ENCODE measurements at places on chromosomes 3 and 15.

DNA sequence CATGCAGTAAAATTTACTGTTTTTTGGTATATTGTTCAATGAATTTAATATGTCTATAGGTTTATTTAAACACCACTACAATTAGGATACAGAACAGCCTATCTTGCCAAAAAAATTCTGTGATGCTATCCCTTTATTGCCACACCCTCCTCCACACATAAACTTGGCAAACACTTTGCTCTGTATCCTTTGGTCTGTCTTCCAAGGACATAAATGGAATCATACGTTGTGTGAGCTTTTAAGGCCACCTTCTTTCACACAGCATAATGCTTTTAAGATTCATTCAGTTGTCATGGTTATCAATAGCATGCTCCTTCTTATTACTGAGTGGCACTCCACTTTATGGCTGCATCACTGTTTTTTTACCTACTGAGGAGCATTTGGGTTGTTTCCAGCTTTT is 71.5 kb downstream of the CERS3 start:
- DNase-seq: no peak

DNA sequence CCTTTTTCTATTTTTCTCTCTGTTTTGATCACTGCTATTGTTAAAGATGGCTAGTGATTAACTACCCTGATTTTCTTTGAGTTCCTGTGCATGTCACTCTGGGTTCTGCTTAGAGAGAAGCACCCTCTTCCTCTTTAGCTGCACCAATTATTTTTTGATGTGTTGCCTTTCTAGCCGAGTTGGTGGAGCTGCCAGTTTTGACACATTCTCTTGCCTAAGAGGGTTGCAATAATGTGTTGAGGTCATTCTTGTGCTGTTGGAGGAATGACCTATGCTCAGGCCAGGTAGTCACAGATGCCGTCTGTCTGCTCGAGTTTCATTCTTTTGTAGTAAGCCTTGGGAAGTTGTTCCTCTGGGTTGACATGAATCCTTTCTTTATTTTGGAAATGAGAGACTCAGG is 84.6 kb upstream of the DPH6 start:
- no peak for DNase-seq

- no peak for DNase-seq
Measured at GRCh38 chr3:38562467-38562925, 66.4 kb downstream of the EXOG start.

GRCh38 chr15:31324186-31324585 is 2.4 kb upstream of the KLF13 start:
- DNase-seq: no peak

DNA sequence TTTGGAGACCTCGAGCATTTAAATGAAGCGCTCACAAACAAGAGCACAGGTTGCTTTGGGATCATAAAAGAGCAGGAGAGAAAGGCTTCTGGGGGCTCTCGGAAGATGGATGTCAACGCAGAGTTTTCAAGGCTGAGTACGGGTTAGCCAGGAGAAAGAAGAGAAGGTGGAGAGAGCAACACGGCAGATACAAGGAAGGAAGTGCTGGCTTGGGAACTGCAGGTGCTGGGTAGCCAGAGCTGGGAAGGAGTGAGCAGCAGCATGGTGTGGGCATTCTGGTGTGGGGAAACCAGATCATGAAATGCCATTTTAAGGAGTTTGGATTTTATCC is 580 bp upstream of the RUBCN start:
- no peak for DNase-seq

DNA sequence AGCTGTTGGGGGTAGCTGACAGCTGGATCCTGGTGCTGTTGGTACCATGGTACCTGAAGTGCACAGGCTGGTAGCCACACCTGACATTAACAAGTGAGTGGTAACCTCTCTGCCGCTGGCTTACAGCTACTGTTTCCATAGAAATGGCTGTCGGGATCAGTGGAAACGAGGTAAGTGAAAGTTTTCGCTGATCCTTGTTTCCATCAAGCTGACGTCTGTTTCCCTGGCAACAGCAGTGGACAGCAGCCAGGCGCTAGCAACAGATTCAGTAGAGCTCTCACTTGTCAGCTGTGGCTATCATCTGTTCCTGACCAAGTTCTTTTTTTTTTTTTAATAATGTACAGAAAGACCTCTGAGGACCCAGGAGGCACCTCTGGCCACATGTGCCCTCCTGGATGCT is 166.2 kb downstream of the CHDH start:
- DNase-seq: no peak

- DNase-seq: no peak
Measured at GRCh38 chr15:70447928-70448698, 315.2 kb downstream of the UACA start.

GRCh38 chr3:151276687-151277042 is 1.7 kb downstream of the P2RY14 start:
- DNase-seq: no peak

DNA sequence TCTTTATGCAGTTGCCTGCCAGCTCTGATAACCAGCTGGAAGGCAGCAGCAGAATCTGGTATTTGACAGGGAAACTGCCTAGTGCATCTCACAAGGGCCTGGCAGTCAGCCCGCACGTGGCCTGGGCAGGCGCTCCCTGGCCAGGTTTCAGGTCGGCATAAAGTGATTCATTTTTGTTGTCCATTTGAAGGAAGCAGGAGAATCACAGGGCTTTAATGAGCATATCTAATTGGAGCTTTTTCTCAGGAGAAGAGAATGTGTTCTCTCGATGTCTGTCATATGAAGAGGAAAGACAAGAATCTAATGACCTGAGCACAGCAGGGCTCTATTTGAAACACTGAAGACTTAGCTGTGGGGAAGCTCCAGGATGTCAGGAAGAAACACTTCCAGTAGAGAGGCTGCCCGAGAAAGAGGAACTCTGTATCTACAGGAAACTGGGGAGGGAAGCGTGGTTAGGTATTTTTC is 98.8 kb upstream of the MB21D2 start:
- DNase-seq: no peak

DNA sequence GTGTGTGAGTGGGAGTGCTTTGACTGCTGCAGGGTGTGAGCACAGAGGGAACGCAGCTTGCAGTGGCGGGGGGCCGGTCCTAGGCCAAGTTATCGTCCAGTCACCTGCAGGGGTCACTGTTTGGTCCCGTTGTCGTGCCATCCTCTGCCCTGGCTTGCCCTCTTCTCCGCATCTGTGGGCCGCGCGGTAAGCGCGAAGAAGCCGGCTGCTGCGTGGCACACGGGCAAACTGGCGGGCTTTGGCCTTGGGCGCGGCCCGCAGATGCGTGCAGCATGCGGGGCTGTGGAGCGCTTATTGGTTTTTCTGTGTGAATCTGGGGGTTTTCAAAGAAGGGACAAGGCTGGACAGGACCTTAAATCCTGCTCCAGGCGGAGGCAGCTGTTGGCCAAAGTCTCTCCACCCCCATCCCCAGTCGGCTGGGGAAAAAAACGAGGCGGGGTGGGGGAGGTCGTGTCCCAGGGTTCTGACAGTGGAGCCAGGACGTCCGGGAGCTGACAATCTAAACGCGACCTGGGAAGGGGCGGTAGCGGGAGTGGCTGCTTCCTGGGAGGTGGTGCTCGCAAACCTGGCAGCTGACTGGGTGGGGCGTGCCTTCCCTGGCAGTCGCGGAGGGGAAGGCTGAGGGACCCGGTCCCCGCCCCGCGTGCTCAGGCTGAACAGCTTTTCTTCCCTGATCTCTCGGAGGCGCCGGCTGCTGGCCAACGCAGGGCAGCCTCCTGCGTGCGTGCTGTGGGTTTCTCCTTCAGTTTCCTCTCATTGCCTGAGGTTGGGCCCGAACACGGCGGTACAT is 39.7 kb upstream of the VEPH1 start:
- peak; percentile 64 for DNase-seq

- no peak for DNase-seq
Measured at GRCh38 chr3:187985647-187986046, 168.3 kb upstream of the LPP start.

DNA sequence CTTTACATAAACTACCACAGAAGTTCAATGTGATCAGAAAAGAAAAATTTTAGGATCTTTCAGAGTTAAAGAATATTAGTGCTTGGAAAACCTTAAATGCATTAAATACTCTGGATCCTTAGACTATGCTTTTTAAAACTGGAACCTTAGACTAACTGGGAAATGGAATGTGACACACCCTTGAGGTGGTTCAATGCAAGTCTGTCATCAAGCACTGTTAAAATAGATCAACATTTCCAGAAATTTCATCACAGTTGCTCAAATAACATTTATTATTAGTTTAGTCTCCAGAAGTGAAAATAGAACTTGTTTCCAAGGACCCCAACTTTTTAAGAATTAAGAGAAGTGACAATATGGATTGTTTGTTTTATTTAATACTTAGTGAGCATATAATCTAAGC is 71.8 kb downstream of the GAP43 start:
- DNase-seq: no peak

DNA sequence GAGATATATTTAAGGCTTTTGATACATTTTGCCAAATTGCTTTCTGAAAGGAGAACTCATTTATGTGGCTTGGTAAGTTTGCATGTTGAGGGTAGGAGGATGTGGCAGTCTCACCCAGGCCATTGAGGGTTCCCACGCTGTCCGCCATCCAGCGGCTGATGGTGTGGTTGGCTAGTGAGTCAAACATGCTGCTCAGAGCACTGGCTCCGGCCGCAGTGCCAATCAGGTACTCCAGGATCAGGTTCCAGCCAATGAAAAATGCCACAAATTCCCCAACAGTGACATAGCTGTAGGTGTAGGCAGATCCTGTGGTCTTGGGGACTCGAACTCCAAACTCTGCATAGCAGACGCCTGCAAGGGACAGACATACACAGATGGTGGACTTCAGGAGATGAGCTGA is 82.3 kb downstream of the CLDN11 start:
- DNase-seq: no peak

GRCh38 chr3:139104062-139104461 is 59.4 kb upstream of the PRR23C start:
- DNase-seq: no peak

- no peak for DNase-seq
Measured at GRCh38 chr3:182190056-182190455, 478.3 kb downstream of the SOX2 start.

DNA sequence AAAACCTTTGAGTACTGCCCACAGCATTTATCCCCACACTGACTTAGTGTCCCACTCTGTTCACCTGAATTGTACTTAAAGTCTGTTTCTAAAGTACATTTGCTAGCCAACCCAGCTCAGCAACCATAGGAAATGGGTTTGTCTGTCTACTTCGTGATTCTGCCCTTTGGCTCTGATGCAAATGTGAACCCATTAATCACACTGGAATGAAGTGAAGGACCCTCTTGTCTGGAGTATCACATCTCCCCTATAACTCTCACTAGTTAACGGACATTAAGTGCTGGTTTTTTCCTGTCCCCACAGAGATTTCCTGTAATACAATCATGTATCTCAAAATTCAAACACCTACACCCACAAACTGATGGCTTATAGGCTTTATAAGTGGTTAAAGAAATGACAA is 20.5 kb downstream of the EID1 start:
- no peak for DNase-seq

GRCh38 chr3:114646526-114646925 is 352.7 kb downstream of the TIGIT start:
- DNase-seq: no peak

DNA sequence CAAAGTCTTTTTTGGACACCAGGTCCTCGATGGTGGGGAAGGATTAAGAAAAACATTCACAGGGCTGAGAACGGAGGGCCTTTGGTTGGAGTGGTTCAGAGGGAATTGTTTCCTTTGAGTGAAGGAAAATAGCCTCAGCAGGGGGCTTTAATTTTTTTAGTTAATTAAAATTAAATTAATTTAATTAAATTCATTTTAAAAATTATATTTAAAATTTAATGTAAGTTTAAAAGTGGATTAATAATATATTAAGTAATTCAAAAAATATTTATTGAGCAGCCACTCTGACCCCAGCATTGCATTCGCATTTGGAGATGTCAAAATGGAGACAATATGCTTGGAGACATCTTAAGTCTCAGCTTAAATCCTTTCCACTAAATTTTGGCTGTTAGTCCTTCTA is 136.7 kb downstream of the KCNH8 start:
- DNase-seq: no peak

DNA sequence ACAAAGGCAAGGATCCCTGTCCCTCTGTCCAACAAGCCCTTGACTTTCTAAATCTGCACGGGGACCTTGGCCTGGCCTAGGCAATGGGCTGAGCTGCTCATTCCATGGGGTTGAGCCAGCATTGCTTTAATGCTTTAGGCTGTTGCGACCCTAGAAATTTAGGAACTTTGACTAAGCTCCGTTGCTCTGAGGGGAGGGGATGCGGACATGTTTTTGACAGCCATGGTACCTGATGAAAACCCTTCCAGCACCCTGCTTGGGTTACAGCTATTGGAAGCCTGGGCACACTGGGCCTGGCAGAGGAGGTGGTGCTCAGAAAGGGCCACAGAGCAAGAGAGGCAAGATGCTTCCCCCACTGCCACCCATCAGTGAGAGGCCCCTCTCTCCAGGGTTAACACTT is 37.1 kb downstream of the SYNM start:
- DNase-seq: no peak

- DNase-seq: no peak
Measured at GRCh38 chr3:65672061-65672460, 366.7 kb downstream of the MAGI1 start.

DNA sequence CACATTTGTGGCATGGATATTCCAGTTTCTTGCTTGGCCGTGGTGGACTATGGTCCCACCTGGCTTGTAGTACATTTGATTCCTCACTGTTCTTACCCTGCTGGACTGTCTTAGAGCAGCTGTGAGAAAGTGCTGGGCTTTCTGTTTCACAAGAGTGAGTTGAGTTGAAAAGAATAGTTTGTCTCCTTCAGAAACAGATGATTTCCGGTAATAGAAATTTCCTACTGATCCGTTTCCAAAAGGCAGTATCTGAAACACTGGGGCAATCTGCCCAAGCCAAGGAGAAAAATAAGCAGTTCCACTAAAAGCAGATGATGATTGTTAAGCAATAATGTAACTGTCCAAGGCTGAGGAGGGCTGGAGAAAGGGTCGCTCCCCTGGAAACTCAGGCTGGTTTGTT is 96.0 kb downstream of the SUCLG2 start:
- no peak for DNase-seq

DNA sequence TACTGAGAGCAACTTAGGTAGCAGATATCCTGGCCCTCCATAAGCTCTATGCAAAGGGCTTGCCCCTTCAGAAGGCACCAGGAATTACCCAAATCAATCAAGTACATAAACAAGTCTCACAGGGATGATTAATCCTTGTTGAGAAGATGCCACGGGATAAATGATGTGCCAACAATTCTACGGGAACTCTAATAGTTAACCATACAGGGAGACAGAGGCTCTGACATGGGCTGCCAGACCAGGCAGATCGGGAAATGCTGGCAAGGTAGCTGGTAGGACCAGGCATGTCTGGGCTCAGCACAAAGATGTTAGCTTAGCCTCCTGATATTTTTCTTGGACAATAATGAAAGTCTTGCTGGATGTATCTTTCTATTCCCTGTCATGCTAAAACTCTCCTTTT is 249.3 kb upstream of the THBS1 start:
- DNase-seq: no peak

- DNase-seq: no peak
Measured at GRCh38 chr3:66270701-66271100, 49.9 kb downstream of the SLC25A26 start.

GRCh38 chr3:51681453-51681852 is 10.4 kb downstream of the TEX264 start:
- peak; percentile 50 for DNase-seq

- DNase-seq: no peak
Measured at GRCh38 chr15:91879158-91879557, 25.6 kb downstream of the SLCO3A1 start.

GRCh38 chr3:156664011-156664830 is 10.2 kb upstream of the TIPARP start:
- no peak for DNase-seq

- no peak for DNase-seq
Measured at GRCh38 chr3:150161011-150161410, 190.3 kb upstream of the PFN2 start.

- DNase-seq: no peak
Measured at GRCh38 chr15:67066041-67066958, 898 bp downstream of the SMAD3 start.

GRCh38 chr3:188916934-188917401 is 254.8 kb upstream of the TPRG1 start:
- no peak for DNase-seq

Data from hepatic stellate cell (primary cell).